ENCODE measurements at places on chromosomes 7 and 10.

- no peak for DNase-seq
Observed at GRCh38 chr7:92517631-92518030, 10.7 kb downstream of the PEX1 start.

- no peak for DNase-seq
Observed at GRCh38 chr10:33638891-33639290, 304.4 kb upstream of the NRP1 start.

- no peak for DNase-seq
Observed at GRCh38 chr10:73655990-73656298, at the start of gene SYNPO2L. Gene SYNPO2L, minus strand, starts transcription at chr10:73656029. Its CDS starts 107 bp downstream, at chr10:73655922.

DNA sequence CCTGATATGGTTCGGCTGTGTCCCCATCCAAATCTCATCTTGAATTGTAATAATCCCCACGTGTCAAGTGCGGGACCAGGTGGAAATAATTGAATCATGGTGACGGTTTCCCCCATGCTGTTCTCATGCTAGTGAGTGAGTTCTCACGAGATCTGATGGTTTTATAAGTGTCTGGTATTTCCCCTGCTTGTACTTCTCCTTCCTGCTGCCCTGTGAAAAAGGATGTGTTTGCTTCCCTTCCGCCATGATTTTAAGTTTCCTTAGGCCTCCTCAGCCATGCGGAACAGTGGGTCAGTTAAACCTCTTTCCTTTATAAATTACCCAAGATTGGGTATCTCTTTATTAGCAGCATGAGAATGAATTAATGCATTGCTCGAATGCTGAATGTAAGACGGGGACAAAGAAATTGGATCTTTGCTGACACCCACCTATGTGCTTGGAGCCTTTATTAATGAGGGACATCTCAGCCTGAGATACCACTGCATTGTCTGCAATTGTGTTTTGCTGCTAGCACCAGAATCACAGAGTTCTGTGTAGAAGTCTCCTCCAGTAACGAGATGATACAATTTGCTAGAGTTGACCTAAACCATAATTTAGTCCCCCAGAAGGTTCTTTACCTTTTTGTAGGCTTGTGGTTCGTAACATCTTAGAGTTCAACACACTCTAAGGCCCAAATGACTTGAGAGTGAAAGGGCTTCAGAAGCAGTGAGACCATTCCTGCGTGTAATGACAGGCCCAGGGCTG is 28.6 kb downstream of the SLC35B4 start:
- no peak for DNase-seq

GRCh38 chr10:103450201-103450695 is 1.9 kb downstream of the CALHM2 start:
- DNase-seq, result no peak

GRCh38 chr7:89238156-89238555 is 442.6 kb upstream of the TEX47 start:
- no peak for DNase-seq

DNA sequence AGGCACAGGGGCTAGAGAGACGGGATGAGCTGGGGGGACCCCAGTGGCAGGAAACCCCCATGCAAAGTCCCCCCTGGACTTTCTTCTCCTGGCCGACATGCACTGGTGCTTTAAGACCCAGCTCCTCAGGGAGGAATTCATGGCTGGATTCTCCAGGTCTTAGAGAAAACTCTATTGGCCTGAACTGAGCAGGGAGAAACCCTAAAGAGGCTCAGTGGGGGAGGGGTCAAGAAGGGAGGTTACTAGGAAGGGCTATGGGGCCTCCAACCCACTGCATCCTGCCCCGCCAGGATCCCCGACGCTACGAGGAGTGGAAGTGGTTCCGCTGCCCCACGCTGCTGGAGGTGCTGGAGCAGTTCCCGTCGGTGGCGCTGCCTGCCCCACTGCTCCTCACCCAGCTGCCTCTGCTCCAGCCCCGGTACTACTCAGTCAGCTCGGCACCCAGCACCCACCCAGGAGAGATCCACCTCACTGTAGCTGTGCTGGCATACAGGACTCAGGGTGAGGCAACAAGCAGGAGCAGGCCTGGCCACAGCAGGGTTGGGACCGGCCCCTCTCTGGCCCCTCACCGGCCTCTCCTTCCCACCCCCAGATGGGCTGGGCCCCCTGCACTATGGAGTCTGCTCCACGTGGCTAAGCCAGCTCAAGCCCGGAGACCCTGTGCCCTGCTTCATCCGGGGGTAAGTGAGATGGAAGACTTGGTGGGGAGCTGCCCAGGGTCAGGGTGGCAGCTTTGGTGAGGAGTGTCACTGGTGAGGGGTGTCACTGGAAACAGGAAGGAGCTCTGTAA is 13.8 kb downstream of the ATG9B start:
- no peak for DNase-seq

DNA sequence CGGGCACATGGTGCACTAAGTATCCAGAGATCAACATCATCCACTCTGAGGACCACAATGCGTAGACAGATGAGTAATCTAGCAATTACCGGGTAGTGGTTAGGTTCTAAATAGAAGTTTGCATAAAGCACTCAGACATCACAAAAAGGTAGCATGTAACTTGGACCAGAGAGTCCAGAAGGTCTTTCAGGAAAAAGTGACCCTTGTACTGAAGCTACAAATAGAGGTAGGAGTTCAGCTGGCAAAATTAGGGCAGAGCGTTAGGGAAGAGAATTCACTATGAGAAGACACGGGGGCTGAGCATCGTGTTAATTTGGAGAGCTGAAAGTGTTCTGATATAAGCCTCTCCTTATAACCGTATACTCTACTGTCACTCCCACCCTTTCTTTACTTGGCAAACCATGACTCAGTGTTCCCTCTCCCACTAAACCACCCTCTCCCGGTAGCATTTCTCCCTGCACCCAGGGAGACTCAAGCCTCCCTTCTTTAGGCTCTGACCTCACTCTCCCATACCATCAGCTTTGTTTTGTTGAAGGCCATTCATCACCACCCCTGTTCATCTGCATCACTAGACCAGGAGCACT is 222.2 kb upstream of the FZD1 start:
- DNase-seq, result no peak

DNA sequence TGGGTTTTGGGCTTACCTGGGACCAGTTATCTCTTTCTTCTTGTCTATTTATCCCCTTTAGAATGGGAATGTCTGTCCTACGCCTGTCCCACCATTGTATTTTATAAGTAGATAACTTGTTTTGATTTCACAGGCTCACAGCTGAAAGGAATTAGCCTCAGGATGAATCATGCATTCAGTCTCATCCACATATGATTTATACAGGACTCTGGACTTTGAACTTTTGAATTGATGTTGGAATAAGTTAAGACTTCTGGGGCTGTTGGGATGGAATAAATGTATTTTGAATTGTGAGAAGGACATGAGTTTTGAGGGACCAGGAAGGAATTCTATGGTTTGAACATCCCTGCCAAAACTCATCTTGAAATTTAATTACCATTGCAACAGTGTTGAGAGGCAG is 112.6 kb downstream of the AMPH start:
- DNase-seq, result no peak

GRCh38 chr10:89165923-89166322 is 41.2 kb downstream of the CH25H start:
- no peak for DNase-seq

- no peak for DNase-seq
Observed at GRCh38 chr7:148772297-148773089, 73.8 kb downstream of the CUL1 start.

DNA sequence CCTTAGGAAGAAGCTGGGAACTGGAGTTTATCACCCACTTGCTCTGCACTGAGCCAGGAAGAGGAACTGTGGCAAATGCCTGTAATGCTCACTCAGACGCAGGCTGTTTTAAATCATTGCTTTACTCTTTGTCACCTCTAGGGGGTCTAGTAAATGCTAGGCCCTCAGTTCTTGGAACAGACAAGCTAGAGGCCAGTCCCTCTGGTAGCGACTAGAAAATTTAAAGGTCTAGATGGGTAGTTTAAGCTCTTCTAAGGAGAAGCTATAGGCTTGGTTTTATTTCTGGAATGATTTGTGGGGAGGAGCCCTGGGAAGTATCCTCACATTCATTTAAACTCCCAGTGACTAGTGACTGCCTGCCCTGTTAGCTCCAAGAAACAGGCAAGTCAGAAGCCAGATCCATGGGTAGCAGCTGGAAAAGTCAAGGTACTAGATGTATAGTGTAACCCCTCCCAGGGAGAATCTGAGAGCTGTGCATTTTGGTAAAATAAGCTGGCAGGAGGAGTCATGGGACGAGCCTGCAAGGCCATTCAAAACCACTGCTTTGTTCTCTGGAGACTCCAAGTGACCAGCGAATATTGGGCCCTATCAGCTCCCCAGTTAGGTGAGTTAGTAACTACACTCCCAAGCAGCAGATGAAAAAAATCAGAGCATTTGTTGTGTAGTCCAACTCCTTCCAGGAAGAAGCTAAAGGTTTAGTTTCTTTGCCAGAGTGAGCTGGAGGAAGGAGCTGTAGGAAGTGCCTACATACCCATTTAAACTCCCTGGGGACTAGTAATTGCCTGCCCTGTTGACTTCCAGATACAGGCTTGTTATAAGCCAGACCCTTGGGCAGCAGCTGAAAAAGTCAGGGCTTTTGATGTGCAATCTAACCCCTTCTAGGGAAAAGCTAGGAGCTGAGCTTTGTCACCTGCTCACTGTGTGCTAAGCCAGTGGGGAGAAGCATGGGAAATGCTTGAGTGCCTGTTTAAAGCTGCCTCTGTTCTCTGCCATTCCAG is 68.9 kb downstream of the DYNC1I1 start:
- no peak for DNase-seq

DNA sequence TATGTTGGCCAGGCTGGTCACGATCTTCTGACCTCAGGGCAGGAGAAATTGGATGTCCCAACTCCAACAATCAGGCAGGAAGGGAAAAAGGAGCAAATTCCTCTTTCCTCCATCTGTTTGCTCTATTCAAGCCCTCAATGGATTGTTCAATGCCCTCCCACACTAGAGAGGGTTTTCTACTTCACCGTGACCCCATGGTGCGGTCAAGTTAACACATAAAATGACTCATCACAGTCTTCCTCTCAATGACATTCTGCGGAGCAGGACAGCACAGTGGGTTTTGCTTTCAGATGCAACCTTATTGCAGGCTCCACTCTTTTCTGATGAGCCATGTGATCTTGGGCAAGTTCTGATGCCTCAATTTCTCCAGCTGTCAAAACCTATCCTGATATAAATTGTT is 364.9 kb downstream of the ANKRD30A start:
- DNase-seq, result no peak

- DNase-seq, result no peak
Observed at GRCh38 chr10:132990684-132991545, 48.5 kb upstream of the CFAP46 start.

GRCh38 chr10:130686689-130687300 is 550.6 kb downstream of the GLRX3 start:
- DNase-seq, result peak; percentile 5

- DNase-seq, result no peak
Observed at GRCh38 chr7:35894721-35895120, 93.9 kb downstream of the SEPTIN7 start.

GRCh38 chr7:128962899-128963298 is 25.2 kb downstream of the IRF5 start:
- DNase-seq, result no peak

GRCh38 chr7:22137466-22137865 is 191.8 kb upstream of the CDCA7L start:
- no peak for DNase-seq

DNA sequence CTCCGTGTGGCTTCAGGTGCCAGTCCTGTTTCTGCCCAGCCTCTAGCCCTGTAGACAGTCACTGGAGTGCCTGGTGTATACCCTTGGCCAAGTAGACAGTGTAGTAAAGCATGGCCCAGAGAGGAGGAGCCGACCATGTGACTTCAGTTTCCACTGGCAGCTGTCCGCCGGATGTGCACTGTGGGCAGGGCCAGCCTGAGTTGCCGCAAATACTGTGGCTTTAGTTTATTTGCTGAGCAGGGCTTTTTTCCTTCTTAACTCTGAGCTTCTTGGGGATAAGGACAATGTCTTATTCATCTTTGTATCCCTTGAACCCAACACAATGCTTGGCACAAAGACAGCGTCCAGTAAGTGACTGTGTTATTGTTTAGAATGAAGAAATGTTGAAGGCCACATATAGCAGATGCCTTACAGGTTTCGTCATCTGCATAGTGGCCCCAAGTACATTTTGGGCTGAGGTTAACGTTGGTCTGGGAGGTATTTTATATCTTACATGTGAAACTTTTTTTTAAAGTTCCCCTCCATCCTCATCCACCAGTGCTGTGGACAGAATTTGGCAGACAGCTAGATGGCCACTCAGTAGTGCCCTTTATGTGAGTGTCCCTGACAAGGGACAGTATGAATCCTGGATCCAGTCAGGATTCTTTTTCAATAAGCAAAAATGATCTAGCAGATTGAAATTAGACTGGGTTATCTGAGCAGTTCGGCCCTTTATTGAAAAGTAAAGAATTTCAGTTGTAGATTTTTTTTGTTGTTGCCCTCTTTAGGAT is 40.6 kb downstream of the CYP17A1 start:
- no peak for DNase-seq
